ENCODE measurements at places on chromosomes 11 and 22.

DNA sequence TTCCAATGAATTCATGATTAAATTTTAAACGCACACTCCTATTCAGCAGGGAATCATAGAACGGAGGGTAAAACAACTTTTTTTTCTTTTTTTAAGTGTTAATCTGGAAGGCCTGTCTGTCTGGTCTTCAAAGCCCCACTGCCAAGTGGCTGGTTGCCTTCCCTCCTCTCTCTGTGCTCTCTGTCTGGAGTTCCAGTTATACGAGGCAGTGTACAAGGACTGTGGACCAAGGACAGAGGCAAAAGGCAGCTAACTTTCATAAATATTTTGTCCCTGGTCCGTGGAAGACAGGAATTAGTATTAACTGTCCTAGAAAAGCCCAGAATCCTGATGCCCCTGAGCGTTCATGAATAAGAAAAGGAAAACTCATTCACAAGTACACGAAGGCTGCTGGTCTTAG, 164.0 kb upstream of the E2F8 start:
- no peak for DNase-seq

DNA sequence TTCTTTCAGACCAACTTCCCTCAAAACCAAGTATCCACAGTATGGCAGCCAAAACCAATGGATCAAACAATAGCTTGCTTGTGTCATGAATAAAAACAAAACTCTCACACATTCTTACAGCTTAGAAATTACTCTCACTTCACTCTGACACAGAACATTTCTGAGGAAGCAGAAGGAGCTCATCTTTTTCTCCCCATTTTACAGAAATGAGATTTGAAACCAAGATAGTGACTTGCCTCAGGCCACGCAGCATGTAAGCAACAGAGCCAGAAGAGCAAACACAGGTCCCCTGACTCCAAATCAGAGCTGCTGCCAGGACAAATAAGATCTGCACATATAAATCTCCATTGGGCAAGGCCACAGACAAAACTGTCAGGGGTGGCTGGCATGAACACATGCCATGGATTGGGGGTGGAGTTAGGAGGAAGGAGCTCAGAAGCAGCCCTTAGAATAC, 64.8 kb downstream of the RAB30 start:
- DNase-seq: no peak

DNA sequence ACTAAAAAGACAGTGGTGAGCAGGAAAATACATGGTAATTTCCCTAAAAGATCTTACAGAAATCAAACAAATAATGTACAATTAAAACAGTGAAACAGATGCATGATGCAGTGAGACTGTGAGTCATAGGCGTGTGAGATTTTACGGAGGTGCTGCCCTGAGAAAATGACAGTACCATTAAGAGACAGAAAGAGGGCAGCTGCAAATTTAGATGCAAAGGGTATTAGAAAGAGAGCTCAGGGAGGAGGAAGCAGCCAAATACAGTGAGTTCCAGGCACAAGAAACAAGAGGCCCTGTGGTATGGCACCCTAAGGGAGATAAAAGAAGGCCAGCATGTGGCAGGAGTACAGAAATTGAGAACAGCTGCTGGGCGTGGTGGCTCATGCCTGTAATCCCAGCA, 88.5 kb upstream of the FIBIN start:
- no peak for DNase-seq

DNA sequence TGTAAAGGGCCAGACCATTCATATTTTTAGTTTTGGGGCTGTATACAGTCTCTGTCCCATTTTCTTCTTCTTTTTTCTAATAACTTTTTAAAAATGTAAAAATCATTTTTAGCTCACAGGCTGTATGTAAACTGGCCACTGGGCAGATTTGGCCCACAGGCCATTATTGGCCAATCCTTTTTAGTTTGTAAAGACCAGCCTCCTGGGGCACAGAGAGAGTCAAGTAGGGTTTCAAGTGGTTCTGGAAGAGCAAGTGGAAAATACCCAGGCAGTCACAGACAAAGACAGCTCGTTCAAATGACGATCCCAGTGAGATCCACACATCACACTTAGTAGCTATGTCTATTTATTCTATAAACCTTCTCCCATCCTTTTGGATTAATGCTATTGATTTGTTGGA, 150.2 kb upstream of the ARHGAP20 start:
- no peak for DNase-seq

- no peak for DNase-seq
These were observed 131.9 kb downstream of the WNT7B start for GRCh38 chr22:45845076-45845487.

- no peak for DNase-seq
These were observed 60.9 kb downstream of the TRIM44 start for GRCh38 chr11:35723493-35723892.

DNA sequence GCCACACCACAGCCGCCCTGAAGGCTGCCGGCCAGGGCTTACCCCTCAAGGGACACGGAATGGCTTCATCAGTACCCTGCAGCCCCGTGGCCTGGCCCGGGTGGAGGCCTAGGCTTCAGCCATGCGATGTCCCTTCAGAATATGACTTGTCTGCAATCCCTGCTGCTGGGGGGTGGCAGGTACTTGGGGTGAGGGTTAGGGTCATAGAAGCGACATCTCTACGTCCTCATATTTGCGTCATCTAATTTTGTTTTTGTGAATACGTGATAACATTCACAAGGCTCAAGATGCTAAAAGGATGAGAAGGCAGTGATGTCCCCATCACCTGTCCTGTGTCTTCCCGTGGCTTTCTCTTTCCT, 6.4 kb downstream of the CCND1 start:
- no peak for DNase-seq

- DNase-seq: no peak
These were observed 1.0 kb downstream of the ADSL start for GRCh38 chr22:40347300-40347699.

- DNase-seq: no peak
These were observed 683.3 kb downstream of the LUZP2 start for GRCh38 chr11:25180187-25180586.

GRCh38 chr11:47325271-47326041, 27.0 kb downstream of the MYBPC3 start:
- DNase-seq: no peak

- DNase-seq: no peak
These were observed 6.5 kb downstream of the LINC01488 start for GRCh38 chr11:69487849-69488542.

GRCh38 chr11:134607963-134608750, 196.1 kb upstream of the B3GAT1 start:
- no peak for DNase-seq

DNA sequence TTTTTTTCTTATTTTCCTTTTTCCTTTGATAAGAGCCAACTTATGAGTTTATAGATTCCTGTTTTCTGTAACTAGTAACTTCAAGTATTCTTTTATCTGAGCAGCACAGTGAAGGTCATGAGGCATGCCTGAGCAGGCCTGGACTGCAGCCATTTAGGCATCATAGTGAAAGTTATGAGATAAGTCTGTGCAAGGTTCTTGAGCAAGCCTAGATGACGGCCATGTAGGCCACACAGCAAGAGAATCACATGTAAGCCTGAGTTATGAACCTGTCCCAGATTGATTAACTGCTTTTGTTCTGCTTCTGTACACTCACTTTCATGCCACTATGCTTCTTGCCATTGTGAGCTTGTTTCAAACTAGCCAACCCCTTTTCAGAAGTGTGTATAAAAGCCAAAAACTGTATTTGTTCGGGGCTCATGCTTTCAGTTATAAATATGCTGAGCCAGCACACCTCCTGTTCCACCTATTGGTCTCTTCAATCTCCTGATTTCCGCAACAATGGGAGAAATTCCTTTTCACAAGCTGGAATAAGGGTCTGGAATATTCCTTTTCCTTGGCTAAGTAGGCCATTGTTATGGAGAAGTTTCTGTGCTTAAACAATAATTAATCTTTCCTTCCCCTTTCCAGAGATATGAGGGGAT, 745.7 kb downstream of the FAM181B start:
- no peak for DNase-seq

DNA sequence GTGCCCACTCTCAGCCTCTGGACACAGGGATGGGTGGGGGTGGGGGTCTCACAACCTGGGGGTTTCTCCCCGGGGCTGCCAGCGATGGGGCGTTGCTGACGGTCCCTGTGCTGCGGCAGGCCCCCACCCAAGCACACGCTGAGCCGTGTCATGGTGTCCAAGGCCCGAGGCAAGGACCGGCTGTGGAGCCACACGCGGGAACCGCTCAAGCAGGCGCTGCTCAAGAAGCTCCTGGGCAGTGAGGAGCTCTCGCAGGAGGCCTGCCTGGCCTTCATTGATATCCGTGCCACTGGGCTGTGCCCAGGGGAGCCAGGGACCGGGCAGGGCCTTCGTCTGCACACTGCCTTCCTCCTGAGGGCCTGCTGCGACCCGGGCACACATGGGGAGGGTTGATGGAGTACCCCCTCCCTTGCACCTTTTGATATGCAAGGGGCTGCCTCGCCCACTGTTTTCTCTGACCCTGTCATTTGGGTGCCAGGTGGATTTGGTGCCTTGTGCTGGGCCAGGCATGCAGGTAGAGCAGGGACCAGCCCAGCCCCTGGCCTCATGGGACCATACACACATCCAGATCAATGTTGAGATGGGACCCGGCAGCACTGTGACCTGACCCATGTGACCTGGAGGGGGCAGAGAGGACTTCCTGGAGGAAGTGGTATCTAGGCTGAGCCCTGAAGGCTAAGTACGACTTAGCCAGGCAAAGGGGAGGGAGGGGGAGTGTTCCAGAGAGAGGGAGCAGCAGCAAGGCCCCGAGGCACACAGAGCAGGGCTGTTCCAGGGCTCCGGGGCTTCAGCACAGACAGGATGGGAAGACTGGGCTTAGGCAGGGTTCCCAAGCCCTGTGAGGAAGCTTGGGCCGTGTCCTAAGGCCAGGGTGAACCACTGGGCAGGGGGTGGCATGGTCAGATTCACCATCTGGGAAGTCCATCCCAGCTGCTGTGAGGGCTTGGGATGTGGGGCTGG, 75.2 kb downstream of the MYO7A start:
- DNase-seq: no peak

DNA sequence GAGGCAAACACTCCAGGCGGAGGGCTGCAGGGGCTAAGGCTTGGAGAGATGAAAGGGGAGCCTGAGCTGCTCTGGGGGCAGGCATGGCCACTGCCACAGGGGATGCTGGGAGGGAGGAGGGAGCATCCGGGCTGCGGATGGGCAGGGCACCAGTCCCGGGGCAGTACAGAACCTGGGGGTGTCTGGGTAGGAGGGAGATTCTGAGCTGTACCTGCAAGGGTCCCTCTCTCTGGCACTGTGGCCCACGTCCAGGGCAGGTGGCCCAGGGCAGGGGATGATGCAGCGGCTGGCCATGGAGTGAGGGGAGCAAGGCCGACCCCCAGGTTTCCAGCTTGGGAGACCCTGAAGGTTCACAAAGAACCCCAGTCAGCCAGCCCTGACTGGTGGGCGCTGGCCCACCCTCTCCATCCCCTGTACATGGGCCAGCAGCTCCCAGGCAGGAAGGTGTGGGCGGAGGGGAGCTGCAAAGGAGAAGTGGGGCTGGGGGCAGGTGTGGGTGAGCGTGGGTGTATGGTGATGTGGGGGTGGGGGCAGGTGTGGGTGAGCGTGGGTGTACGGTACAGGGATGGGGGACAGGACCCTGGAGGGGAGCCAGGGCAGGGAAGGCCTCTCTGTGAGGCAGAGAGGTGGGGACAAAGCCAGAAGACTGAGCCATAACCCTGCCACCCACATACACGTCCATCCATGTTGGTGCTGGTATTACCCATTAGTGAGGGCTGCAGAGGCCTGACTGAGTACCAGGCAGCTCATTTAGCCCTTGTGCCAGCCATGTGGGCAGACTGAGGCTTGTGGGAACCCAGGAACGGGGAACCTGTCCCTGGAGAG, 2.2 kb upstream of the TNFRSF13C start:
- DNase-seq: no peak

- no peak for DNase-seq
These were observed 3.1 kb upstream of the VPREB1 start for GRCh38 chr22:22241554-22241898.

DNA sequence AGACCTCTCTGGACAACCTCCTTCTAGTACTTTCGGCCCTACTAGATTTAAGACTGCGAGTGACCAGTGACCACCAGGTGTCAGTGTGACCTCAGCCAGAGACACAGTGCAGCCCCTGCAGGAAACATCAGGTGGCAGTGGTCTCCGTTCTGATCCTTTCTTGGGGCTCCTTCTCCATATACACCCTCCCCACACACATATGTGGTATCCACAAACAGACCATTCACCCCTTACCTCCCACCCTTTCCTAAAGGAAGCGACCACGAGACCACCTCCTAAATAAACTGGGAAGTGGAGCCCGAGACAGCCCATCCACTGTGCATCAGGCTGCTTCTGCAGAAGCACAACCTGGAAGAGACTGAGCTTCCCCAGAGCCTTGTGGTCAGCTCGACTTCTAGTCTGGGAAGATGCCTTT, 38.5 kb upstream of the CYP2D6 start:
- DNase-seq: peak; percentile 29

- DNase-seq: no peak
These were observed 129.8 kb upstream of the SERPIND1 start for GRCh38 chr22:20644071-20644642.

DNA sequence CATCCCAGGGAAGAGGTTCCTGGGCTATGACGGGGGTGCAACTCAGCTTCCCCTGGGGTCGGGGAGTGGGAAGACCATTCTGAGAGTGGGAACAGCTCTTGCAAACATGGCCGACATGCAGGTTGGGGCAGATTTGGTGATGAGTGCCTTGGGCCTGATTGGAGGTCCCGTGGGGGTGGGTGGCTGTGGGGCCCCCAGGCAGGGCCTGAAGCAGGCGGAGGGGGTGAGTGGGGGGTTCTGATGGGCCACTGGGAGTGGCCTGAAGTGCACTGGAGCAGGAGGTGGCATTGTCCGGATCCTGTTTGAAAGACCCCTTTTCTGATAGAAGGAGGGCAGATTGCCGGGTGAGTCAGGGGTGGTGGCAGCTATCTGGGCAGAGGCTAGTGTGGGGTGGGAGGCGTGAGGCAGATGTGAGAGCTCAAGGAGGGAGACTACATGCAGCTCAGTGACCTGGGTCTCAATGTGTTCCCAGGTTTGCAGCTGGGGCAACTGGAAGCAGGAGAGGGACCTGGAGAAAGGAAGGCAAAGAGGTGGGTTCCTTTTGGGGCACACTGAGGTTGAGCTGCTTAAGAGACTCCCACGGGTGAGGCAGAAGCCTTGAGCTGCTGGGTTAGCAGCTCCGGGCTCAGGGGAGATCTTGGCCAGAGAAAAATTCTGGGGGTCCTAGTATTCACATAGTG, 15.1 kb downstream of the MYEOV start:
- no peak for DNase-seq

DNA sequence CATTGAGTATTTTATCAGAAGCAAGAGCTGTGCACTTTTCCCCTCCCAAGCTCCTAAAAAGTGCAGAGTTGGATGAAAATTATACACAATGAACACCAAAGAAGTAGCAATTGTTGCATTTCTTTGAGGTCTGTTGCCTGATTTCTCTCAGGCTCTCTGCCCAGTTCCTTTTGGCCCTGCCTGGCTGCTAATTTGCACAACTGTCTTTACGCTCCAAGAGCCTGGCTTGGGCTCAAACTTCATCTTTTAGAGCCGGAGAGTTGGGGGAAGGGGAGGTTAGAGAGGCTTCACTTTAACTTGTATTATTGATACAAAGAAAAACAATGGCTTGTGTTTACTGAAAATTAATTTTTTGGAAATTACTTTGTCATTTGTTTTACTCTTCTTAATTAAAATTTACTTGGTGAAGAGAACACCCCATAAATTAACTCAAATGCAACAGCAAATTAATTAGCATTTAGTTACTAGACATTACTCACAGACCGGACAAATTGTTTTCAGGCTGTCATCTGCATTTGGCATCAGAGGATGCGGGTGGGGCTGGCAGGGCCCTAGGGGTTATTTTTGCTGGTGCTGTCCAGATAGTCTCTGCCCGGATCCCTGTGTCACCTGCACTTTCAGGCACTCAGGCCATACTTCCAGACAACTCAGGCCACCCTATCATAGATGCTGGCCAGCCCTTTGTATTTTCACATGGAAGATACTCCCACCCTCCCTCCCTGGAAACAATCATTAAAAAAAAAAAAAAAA, 407.3 kb downstream of the NXPE2 start:
- DNase-seq: no peak

GRCh38 chr11:61552108-61552635, 28.7 kb downstream of the SYT7 start:
- no peak for DNase-seq
